Stimulated activated CD4-positive, alpha-beta T cell treated with anti-CD3 and anti-CD28 coated beads, Interleukin-1b, Interleukin-23, amount 100 ng/mL, for 1 hour (primary cell): ENCODE measurements at places on chromosomes 2 and 18.

DNA sequence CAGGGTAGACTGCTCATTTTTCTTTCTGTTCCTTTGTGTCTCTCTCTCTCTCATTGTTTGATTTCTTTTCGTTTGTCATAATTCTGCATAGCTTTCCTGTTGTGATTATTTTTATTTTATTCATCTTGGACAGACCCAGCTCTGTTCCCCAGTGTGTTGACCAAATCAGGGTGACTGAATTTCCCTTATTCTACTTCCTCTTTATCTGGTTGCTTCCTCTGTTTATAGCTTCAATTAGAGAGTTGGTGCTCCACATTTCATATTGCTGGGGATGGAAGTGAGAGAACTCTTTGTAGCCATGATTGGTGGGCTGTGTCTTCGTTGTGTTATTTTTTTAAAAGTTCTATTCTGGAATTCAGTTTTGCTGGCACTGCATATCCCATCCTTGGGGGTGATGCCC is 19.1 kb downstream of the PROKR1 start:
- no peak for DNase-seq

DNA sequence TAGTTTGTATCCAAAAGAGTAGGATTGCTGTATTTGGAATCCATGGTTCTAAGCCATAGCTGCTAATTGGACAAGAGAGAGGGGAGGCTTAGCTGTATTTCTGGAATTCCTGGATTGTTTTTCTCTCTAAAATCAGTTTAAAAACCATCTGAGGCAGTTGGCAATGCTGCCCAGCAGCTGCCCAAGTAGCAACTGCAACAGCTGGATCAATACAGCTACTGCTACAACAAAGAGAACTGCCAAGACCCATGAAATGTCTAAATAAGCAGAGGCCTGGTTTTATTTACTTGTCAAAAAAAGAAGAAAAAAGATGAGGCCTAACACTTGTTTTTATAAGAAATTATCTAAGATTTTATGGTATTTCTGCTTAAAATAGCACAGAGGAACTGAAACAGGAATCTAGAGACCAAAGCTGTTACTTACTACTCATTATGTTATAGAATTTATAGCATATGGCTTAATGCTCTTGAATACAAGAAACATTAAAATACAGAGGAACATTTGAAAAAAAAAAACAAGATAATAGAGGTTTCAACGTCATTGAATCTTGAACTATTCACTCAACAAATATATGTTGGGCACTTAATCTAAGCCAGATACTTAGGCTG is 39.1 kb downstream of the TMEFF2 start:
- DNase-seq = no peak

DNA sequence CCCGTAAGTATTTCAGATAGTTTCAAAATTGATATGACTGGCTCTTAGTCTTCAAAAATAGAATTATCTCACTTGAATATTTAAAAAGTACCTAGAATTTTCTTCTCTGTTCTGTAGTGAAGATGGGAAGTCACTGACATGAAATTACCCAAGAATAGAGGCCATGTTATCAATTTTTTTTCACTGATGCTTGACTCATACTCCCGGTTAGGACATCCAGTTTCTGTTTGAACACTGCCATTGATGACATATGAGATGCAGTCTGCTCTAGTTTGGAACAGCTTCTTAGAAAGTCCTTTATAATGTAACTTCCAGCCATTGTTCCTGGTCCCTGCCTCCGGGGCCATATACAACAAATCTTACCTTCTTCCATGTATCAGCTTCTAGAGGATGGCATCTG is 26.0 kb downstream of the MAP3K20 start:
- DNase-seq = no peak

DNA sequence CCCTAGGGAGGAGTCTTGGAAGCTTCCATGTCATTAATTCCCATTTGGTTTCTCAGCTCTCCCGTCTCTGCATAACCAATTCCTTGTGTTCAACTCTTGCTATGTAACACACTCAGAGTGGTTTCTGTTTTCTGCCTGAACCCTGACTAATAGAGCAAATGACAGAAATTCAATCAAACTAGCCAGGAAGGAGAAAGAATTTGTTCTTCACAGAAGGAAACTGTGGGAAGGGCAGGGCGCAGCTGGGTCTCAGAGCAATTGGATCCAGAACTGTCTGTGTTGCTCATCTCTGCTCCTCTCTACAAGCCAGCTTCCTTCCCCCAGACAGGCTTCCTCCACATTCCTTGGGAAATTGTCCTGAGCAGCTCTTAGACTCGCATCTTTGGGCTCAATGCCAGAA is 269.8 kb downstream of the TNS1 start:
- DNase-seq = no peak

DNA sequence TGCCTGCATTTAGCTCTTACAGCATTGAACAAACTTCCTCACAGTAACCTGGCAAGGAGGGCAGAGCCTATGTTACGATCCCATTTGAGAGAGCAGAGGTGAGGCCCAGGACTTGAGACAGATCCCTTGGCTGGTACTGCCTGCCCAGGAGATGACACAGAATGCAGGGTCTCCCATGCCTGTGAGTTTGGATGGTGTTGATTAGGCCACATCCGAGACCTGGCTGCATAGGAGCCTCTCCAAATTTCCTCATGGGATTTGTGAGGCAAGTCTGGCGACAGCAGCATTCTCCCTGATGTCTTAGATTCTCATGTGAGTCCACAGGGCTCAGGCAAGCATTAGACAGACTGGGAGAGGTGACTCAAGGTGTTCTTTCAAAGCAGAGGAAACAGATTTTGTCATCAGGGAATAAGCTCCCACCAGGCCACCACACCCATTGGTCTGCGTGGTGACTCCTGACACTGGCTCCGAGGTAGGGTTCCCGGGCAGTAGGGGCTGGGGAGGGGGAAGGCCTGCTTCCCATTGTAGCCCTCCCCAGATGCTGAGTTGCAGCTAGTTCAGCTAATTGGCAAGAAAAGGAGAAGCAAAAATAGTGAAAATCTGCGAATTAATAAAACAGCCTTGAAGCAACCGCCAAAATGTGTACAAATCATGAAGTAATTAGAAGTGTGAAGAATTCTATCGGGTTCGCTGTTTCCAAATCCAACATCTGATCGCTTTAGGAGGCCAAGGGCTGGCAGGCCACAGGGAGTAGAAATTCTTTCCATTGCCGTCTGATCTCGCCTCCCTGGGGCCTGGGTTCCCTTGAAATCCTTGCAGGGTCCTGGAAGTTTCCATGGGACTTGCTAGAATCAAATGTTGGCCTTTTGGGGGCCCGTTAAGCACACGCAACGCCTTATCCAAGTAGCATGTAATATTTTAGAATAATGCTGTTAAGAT is 68.0 kb downstream of the MAPK4 start:
- DNase-seq = no peak

DNA sequence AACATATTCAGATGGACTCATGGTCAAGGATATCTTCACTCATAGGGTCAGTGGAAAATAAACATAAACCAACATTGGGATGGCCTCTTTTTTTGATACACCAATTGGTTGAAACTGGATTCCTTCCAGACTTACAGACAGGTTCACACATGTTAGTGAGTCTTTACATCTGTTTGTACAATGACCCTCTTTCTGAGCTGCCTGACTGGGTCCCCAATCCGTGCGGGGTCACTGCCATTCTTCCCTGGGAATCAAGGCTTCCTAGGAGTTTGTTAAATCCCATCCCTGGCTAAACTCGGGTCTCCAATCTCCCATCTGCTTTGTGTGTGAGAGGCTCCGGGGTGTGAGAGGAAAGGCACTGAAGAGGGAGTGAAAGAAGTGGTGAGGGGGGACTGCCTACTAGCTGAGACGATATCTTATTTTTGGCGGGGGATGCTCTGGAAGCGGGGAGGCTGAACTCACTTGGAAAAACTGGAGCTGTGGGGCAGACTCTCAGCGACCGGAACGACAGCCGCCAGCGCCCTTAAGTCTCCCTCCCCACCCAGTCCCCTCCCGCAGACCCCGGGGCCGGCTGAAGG is 487 bp downstream of the STARD6 start:
- DNase-seq = no peak

DNA sequence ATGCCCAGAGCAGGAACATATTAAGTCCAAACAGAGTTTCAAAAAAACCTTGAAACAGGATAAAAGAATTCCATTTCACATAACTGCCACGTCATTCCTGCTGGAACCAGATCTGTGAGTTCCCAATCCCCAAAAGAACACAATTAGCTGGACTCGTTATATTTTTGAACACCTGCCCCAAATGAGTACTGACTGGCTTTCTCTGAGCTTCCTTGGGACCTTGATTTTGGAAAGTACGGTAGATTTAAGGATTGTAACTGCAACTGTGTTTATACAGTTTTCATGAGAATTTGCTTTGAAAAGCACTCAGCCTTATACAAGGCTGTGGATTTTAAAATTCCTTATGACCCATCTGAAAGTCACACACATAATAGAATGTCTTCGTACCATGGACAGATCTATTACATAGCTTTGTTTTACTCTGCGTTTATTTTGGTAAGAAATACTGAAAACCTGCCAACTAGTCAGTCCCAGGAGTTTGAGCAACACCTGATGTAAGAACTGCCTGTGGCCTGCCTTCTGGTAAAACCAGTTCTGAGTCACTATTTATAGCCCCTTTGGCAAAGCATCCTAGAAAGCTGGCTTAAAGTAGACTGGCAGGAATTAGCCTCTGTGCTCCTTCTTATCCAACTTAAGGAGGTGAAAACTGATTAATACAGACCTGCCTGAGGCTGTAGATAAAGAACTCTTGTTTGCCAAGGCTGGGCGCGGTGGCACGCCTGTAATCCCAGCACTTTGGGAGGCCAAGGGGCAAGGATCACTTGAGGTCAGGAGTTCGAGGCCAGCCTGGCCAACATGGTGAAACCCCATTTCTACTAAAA is 48.1 kb downstream of the MERTK start:
- no peak for DNase-seq

GRCh38 chr18:12783524-12783923 is 80.7 kb downstream of the PSMG2 start:
- no peak for DNase-seq

- DNase-seq = no peak
Measured at GRCh38 chr2:142989273-142990204, 112.1 kb downstream of the KYNU start.
